ENCODE measurements at places on chromosomes 3 and 15.

- no peak for DNase-seq
Observed at GRCh38 chr15:92647467-92648163, 8.0 kb downstream of the FAM174B start.

DNA sequence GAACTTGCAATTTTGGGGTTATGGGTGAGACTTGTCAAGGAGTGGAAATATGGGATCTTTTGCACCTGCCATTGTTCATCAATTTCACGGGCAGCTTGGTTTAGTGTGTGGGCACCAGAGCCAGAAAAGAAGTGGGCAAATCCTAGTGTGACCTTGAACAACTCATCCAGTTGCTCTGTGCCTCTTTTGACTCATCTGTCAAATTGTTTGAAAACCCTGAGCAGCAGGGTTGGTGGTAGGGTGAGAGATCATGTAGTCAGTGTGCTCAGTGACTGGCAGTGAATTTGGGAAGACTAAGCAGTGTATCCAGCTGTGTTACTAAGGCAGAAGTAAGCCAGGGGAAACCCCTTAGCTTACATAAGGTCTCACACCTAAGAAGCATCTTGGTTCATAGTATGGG lies 293.0 kb upstream of the TRIM42 start:
- DNase-seq, result no peak

- no peak for DNase-seq
Observed at GRCh38 chr3:107739227-107739626, 216.5 kb downstream of the BBX start.

- DNase-seq, result no peak
Observed at GRCh38 chr3:8197384-8197783, 304.2 kb upstream of the LMCD1 start.

GRCh38 chr15:39924437-39924836 lies 4.4 kb upstream of the GPR176 start:
- DNase-seq, result no peak

GRCh38 chr3:125609384-125609783 lies 14.1 kb upstream of the OSBPL11 start:
- no peak for DNase-seq

DNA sequence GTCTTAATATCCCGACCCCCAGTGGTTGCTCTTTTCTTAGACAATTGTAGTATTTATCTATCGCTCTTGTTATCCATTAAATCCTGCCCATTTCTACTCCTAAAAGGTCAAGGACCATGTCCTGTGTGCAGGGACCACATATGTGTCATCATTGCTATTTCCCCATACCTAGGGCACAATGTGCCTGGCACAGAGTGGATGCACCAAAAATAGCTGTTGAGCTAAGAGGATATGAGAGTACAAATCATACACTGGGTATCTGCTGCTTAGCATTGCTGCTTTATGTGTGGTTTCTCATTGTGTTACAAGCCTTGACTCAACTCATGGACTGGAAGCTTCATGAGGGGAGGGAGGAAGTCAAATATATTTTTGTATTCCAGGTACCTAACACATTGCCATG lies 3.4 kb upstream of the MITF start:
- no peak for DNase-seq

DNA sequence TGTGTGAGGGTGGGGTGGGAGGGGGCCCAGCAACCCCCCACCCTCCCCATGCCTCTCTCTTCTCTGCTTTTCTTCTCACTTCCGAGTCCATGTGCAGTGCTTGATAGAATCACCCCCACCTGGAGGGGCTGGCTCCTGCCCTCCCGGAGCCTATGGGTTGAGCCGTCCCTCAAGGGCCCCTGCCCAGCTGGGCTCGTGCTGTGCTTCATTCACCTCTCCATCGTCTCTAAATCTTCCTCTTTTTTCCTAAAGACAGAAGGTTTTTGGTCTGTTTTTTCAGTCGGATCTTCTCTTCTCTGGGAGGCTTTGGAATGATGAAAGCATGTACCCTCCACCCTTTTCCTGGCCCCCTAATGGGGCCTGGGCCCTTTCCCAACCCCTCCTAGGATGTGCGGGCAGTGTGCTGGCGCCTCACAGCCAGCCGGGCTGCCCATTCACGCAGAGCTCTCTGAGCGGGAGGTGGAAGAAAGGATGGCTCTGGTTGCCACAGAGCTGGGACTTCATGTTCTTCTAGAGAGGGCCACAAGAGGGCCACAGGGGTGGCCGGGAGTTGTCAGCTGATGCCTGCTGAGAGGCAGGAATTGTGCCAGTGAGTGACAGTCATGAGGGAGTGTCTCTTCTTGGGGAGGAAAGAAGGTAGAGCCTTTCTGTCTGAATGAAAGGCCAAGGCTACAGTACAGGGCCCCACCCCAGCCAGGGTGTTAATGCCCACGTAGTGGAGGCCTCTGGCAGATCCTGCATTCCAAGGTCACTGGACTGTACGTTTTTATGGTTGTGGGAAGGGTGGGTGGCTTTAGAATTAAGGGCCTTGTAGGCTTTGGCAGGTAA lies 8.1 kb downstream of the FAM131A start:
- DNase-seq, result peak; percentile 6

DNA sequence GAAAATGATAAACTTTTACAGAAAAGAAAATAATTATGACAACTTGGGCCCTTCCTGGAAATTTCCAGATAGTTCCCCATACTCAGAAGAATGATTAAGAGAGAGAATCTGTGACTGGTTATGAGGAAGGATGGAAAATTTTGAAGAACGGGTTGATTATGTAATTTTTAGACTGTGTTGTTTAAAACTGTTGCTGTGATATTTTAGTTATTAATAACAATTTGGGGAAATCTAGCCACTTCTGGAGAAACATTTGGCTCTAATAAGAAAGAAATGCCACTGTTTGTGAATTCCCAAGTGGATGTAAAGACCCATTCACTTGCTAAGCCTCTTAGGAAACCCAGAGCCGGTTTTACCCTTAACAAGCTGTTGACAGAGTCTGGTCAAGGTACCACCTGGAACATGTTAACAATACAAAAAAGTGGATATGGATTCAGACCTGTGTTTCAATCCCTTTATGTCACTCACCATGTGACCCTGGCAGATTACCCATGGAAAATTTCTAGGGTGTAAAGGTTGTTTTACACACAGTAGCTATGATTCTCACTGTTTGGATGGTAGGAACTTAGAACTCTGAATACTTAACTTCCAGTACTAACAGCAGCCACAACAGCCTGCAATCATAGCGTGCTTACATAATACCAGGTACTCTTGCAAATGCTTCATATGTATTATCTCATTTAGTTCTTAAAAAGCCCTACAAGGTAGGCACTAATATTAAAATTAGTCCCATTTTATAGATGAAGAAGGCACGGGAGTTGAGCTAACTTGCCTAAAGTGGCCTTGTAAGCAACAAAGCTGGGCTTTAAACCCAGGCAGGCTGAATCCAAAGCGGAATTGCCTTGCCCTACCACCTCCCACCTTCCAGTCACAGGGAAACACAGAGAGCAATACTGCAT lies 32.0 kb downstream of the ZBTB38 start:
- no peak for DNase-seq

DNA sequence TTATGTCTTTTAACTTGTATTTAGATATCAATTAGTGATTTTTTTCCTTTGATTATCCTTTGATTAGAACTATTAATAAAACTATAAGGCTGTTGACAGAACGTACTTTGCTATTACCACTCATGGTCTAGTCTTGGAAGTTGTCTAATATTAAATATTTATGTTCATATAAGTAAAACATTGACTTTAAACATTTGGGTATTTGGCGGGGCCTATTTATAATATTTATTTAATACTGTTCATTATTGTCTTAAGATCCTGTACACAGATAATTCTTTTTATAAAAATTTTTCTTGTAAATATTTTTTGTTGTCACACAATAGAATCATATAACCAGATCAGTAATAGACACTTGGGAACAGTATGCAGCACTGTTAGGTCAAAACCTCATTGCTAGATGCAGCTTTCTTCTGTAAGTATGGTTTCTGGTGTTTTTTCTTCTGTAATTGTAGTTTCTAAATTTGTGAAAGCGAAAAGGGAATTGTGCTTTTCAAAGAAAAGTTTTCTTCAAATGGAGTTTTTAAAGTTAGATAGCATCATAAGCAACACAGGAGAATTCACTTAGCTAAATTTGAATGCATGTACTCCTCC lies 93.4 kb downstream of the FNDC3B start:
- DNase-seq, result no peak

DNA sequence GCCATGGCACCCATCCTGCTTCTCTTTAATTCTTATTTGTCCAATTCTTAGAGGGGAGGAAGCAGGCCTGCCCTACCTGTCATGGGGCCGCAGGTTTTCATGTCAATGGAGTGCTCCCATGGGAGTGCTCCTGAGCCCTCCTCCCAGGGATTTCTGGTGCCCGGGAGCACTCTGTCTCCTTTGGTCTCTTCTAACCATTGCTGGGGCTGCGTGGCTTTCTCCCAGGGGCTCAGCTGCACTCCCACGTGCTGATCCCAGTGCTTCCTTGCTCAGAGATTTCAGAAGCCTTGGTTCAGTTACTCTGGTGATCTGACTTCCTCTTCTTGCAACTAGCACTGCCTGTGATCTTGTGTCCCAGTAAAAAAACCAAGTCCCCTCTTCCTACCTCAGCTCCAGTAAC lies 68.0 kb upstream of the ARL8B start:
- peak; percentile 19 for DNase-seq

DNA sequence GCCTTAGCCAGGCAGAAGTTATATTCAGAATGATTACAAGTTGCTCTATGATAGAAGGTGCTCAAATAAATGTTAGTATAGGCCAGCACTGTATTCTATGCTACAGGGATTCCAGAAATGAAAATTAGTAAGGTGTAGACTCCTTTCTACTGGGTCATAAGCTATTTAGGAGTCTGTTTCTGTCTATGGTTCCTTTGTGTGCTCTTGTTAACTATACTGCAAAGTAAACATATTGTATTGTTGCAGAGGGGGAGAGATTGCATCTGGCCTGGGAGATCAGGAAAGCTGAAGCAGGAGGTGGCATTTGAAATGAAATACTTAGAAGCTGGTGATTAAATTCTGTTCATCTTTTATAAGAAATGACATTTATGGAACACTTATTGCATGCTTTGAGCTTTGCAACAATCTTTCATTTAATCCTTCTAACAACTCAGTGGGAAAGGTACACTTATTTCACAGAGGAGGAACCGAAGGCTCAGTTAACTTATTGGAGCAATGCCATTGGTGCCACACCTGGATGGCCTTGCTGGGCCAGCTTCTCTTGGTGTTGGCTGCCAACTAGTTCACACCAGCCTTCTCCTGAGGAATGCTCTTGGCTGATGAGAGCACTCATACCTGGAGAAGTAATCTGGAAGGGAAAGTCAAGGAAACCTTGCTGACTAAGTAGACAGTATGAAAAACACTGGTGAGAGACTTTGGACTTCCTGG lies 39.1 kb downstream of the ABHD5 start:
- DNase-seq, result no peak

DNA sequence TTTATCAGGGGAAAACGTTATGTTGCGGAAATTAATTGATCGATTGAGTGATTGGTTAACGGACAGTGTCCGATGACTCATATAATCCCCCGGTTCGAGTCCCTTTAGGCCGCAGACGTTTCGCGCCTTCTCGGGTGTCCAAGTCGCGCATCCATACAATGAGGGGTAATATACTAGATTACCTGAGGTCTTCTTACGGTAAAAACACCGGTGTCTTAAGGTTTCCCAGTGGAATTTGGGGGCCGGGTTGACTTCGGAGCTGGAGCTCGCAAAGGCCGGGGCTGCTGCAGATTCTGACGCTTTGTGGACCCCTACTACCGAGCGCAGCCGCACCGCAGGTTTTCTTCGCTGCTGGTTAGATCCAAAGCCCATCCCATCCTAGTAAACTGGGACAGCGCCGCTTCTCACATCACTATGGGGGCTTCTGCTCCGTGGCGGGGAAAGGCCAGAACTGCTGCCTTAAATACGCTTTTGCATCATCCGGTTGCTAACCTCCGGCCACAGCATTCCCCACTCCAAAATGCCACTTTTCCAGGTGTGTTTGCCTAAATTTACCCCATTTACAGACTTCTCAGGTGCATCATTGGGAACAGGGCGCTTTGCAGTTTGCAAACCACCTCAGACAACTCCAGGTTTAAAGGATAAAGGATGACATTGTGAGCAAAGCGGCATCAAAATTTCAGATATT lies 858 bp upstream of the SACM1L start:
- peak; percentile 48 for DNase-seq

- no peak for DNase-seq
Observed at GRCh38 chr3:133595341-133595740, 21.9 kb downstream of the CDV3 start.

GRCh38 chr3:30641416-30642251 lies 35.2 kb downstream of the TGFBR2 start:
- no peak for DNase-seq

DNA sequence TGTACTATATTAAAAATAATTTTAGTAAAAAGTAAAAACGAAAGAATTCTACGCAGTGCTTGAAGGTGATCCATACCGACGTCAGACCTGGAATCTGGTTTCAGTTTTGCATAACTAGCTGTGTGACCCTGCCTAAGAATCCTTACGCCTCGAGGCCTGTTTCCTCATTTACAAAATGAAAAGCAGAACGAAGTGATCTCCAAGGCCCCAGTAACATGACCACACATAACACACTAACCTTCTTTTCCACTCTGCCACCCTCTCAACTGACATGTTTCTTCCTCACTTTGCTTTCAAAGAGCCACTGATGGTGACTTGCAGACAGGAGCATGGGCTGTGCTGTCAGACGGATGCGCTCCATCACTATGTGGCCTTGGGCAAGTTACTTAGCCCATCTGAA lies 4.8 kb downstream of the MESD start:
- peak; percentile 71 for DNase-seq

DNA sequence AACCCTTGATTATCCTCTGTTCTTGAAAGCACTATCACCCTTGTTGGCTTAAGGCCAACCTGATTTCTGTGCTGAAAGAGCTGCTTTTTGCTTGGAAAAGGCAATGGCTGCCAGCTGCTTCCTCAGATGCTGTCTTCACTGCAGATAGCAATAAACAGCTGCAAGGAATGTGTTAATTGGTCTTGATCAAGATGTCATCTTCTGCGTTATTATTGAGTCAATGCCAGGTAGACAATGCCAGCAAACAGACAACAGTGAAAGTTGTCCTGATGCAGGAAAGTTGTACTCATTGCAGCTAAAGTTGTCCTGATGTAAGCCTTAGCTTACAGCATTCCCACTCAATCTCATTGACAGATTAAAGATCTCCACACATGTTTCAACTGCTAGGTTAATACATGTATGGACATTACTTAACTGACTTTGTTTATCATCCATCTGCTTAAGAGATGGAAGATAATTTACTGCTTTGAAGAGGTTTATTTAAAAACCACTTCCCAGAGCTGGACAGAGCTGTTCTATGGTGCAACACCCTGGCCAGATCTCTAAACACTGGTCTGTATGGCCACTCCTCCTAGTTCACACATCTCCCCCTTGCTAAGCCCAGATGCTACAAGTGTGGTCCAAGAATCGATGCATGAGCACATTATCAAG lies 251.0 kb upstream of the MCTP2 start:
- DNase-seq, result no peak

All from GDM1 (cell line).